Pons (tissue), 1 donor: ENCODE measurements at places on chromosomes 7 and 10.

- DNase-seq, result no peak
These were observed 3.4 kb downstream of the CLEC2L start for GRCh38 chr7:139526578-139527544.

DNA sequence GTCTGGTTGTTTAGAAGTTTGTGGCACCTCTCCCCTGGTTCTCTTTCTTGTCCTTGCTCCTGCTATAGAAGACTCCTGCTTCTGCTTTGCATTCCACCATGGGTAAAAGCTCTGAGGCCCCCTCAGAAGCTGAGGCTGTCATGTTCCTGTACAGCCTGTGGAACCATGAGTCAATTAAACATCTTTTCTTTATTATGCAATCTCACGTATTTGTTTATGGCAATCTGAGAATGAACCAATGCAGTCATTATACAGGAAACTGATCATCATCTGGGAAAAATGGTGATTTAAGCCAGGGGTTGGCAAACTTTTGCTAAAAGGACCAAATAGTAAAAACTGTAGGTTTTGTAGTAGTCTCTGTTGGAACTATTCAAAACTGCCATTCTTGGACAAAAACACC, 175.4 kb downstream of the CSTF2T start:
- DNase-seq, result no peak

DNA sequence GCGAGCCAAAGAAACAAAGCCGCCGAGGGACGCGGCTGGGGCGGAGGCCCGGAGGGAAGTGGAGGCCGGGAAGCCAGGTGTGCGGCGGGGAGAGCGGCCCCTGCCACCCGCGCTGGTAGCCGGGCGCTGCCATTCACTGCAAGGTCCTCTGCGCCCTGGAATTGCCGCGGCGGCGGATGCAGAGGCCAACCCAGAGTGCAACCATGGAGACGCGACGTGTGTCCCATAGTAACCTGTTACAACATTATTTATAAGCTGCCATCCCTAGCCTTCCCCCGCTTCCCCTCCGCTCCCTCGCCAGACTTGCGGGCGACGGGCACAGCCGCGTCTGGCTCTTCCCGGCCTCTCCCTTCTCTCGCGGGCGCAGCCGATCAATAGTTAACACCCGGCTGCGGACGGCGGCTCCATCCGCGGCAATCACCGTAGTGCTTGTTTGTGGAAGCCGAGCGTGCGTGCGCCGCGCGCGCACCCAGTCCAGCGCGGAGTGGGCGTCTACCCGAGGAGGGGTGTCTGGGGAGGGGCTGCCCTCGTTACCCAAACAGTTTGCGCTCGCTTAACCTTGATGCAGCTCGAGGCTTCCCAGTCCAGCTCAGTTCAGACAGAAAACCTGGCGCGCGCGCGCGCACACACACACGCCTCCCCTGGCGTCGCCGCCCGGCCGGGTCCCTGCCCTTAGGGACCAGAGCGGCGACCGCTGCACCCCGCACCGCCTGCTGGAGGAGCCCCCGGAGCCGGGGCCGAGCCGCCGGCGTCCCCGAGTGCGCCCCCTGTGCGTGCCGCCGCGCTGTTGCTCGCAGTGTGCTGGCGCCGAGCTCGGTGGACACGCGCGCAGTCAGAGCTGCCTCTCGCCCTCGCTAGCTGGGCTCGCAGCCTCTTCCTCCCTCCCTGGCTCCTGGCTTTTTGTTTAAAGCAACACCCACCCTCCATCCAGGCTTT, 165.4 kb upstream of the DPP6 start:
- DNase-seq, result peak; percentile 18

DNA sequence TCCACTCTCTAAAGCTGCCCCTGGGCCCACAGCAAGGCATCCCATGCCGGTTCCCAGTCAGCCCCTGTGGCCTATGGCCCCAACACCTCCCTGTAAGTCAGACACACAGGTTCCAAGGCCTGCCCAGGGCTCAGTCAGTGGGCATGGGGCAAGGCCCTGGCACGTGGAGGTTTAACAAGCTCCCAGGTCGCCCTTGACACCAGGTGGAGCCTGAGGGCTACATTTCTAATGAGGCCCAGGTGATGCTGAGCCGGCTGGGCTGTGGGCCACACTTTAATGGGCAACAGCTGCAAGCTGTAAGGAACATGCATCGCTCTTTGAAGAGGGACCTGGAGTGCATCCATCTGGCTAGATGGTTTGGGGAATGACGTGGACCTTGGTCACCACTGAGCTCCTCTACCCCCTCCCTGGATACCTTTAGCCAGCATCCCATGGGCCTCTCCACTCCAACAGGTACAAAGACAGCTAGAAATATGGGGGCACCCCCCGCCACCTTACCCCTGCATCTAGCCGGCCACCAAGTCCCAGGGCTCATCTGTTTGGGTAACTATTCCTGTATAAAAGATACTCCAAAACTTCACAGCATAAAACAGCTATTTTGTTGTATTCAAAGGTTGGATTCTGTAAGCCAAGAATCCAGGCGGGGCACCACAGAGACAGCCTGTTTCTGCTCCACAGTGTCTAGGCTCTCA, 122.5 kb downstream of the OAT start:
- DNase-seq, result no peak

DNA sequence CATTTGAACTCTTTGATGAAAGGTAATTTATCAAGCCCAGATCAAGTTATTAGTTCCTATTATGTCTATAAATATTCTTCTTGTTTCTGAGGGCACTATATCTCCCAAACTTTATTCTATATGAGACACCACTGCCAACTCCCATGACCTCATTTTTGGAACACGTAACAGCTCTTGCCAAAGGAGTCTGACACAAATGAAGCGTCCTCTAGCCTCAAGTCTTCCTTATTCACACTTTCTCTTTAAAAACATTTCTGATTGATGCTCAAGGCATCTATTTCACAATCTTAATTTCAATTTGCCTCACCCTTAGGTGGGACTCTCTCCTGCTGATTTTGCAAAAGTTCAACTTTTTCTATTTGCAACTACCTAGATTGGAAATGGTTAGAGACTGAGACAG, 848.4 kb downstream of the GATA3 start:
- no peak for DNase-seq

- no peak for DNase-seq
These were observed 254.3 kb upstream of the LYZL1 start for GRCh38 chr10:29034592-29034991.

GRCh38 chr10:116866987-116867595, 17.8 kb downstream of the ENO4 start:
- DNase-seq, result no peak

- no peak for DNase-seq
These were observed 30.5 kb downstream of the PPIF start for GRCh38 chr10:79377557-79378382.

DNA sequence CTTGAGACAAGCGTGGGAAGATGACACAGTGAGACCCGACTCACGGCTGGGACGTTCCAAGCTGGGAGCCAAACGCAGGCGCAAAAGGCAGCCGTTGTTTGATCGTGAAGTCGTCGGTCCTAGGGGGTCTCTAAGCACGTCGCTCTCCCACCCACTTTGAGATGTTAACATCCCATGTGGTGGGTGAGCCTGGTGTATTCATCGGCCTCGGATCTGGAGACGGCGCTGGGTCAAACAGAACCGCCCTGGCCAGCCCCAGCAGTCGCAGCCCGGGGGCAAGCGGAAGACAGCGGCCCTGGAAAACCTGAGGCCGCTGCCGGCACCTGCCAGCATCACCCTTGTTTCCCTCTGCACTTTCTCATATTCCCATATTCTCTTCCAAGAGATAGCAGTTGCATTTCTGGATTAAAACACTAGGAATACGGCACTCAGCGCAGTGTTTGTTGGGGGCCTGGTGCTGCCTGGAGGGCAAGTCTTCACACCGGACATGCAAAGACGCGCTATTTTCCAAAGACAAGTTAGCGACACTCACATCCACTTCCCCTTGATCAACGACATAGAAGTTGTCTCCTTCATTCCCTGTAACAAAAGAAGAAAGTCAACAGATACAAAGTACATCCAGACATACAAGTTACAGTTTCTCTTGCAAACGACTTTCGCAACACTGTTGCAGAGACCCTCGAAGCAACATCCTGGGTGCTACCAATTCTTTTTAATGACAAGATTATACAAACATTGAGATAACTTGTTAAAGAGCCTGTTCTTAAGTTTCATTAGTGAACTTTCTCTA, 86.2 kb upstream of the PDGFA start:
- DNase-seq, result no peak

GRCh38 chr7:151517601-151518104, 2.0 kb downstream of the RHEB start:
- no peak for DNase-seq

- no peak for DNase-seq
These were observed 3.1 kb downstream of the ANKRD22 start for GRCh38 chr10:88848499-88848898.

DNA sequence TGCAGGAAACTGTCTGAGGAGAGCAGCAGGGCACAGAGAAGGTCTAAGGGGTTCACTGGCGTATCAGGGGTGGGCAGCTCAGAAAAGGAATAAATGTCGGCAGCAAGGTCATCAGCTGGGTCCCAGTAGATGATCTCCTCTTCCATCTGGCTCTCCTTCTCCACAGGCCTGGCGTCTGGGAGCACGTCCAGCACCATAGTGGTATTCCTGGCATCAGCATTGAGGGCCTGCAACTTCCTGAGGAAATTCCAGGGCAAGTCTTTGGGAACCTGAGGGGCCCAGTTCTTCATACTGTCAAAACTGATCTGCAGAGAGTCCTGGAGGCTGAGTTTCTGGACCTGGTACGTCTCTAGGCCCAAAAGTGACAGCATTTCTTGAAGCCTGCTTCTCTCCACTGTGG, 9.6 kb upstream of the MRPS24 start:
- no peak for DNase-seq

DNA sequence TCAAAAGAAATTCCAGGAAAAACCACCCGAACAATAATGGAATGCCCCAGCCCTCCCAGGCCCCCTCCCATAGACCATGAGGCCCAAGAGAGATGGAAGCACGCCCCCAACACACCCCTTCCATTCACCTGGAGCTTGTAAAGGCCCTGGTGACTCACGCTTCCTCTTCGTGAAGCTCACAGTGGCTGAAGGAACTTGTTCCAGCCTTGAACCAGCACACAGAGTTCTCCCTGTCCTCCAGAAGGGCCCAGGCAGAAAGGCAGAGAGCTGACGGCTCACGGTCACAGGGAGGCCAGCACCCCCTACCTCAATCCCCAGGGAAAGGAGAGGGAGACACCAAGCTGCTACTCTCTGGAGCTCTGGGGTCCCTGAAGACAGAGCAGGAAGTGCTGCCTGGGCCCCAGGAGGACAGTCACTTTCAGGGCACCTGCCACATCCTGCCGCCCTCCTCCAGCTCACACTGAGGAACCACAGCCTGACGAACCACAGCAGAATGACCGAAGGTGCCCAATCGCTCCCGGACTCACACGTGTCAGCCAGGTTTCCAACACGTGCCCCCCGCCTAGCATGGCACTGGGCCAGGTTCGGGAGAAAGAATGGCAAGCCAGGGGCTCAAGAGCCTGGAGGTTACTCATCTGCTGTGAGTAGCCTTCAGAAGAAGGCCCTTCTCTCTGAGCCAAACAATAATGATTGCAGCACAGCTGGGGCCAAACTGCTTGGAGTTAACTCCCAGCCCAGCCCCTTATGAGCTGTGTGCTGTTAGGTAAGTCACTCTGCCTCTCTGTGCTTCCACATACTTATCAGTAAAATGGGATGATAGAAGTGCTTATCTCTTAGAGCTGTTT, 52.8 kb downstream of the DLG5 start:
- no peak for DNase-seq

DNA sequence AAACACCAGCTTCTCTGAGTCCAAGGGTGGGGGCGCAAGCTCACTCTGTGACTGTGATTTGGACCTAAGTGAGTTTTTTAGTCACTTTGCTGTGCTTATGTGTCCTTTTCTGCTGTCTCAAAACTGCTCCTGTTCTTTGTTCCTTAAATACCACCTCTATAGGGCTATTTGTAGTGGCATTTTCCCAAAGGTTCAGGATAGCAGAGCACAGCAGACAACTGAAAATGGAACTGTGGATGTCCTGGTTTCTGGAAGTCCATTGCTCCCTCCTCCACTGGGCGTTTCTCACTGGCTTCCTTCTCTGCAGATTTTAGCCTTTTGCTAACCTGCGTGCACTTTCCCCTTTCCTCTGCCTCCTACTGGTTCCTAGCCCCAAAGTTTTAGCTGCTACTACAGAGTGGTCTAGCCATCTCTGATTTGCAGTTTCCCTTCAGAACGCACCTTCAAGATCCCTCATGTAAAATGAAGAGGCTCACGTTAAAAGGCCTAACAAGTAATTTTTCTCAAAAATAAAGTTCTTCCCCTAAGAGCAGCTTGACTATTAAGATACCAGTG, 25.6 kb downstream of the BLVRA start:
- no peak for DNase-seq
